ENCODE measurements at places on chromosomes 5 and 9. TPM values are rescaled to one million over a fixed set of nuclear protein-coding genes. Genes with fewer than 3 reads are reported as not detected.

Gene CEP72
- 9.7 TPM for total RNA-seq

Gene FIBCD1
- total RNA-seq = 10.7 TPM

Gene IFNE
- total RNA-seq = not detected

Gene COL5A1
- total RNA-seq = 62.3 TPM

DNA sequence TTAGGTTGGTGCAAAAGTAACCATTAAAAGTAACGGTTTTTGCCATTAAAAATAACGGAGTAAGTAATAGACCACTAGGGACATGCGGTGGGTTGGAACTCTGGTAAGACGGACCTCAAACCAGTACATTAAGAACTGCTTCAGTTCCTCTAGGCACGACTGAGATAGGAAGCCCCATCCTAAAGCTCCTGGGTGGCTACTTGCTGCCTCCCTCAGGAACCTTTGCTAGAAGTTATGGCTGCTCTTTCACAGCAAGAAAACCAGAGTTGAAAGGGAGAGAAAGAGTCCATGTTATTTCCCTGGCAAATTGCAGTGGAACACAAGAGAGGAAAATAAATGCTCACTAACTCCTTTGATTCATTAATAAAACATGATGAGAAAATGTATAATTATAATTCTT lies 47.6 kb downstream of the MCTP1 start:
- no peak for DNase-seq

DNA sequence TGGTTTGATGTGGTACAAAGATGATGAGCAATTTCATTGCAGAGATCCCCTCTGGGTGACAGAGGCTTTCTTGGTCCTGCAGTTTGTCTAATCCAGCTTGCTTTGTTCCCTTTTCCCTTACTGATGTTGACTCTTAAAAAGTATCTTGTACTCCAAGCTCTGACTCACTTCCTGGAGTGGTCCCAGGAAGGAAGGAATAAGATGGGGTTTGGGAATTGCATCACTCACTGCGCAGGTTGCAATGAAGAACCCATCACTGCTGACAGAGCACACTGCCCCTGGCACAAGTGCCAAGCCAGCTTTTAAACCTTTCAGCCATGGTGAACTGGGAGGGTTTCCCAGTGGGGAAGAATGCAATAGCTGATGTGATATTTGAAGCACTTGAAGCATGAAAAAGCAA lies 662.2 kb upstream of the CTNND2 start:
- no peak for DNase-seq

- DNase-seq = no peak
Measured at GRCh38 chr5:169649486-169649885, 12.4 kb downstream of the DOCK2 start.

GRCh38 chr9:128771094-128771721 lies 519 bp downstream of the ZER1 start:
- peak; percentile 44 for DNase-seq

DNA sequence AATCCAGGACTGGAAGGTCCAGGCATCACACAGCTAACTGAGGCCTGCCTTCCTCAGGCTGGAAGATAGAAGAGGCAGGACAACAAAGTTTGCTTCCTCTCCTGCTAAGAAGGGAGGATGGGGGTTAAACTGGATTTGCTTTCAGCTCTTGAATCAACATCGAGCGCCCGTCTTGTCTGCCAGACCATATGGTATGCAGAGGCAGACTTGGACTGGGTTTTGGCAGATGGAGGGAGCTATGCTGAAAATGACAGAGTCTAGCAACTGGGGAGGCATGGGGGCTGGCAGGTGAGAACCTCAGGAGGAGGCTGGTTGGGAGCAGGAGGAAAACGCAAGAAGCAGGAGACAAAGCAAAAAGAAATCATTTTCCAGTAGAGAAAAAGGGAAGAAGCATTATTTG lies 289.5 kb upstream of the IL12B start:
- DNase-seq = no peak

GRCh38 chr5:63935103-63935502 lies 27.1 kb downstream of the HTR1A start:
- DNase-seq = no peak

DNA sequence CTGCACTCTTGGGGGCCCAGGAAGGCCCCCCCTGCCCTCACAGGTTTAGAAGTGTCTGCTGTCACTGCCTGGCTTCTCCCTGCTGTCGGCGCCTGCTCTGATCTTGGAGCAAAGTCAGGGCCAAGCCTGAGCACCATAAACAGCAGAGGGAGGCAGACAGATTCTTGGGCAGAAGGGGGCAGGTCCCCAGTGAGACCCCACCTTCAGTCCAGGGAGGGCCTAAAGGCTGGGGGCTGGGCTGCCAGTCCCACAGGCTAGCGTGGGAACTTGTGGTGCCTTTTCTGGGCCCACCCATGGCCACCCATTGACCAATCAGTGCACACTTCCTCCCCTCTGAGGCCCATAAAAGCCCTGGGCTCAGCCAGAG lies 124.0 kb downstream of the OLFM1 start:
- peak; percentile 11 for DNase-seq

DNA sequence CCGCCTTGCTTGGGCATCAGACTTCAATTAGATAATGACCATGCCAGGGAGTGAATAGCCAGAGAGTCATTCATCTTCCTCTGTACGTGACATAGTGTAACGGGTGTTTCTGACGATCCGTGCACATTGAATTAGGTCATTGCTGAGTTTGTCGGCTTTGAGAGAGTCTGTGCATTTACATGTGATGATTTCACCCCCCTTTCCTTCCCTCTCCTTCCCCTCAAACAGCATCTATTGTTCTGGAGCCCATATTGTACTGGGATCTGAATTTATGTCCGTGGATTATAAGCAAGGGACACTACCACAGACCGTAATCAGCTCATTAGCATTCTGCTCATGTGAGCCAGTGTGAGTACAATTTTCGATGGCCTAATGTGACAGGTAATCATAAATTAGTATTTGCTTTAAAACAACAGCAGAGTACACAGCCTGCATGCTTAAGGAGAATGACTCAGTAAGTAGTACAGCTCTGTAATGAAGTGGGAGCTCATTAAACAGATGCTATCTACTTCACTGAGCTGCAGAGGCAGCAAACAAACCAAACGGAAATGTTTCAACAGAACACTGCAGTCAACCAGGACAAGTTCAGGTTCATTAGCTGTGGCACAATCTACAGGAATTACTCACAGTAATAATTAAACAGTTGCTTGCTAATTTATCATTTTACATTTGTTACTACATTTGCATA lies 302.1 kb downstream of the CSNK1G3 start:
- DNase-seq = no peak

DNA sequence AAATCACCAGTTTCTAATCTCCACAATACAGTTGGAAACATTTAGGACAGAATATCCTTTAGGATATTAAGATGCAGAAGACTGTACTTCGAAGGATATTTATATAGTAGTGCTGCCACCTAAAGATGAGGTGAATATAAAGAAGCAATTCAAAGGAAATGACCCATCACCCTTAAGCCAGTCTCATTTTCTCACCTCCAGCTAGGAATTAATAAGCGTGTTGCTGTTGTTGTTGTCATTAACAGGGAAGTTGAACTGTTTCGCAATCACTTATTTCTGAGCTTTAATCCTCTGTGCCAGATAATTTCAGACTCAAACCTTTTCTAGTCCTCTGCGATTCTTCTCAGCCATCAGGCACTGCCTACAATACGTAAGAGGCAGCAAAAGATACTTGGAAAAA lies 7.8 kb upstream of the PURA start:
- no peak for DNase-seq

DNA sequence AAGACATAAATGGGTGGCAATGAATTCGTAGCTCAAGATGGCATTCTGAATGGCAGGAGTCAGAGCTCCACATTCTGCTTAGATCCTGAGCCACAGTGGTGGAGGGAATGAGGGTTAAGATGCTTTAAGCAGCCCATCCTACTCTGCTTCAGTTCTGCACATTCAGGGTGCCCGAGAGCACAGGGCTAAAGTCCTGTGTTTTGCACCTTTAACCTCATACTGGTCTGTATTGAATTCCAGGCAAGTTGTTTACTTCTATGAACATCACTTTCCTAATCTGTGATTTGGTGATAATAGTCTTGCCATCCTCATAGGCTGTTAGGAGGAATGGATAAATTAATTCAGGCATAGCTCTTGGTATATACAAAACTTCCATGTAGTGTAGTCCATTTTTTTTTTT lies 321.6 kb upstream of the CD180 start:
- no peak for DNase-seq

GRCh38 chr5:38757451-38758245 lies 88.2 kb upstream of the OSMR start:
- no peak for DNase-seq

GRCh38 chr9:100579665-100580064 lies 1.8 kb downstream of the CAVIN4 start:
- DNase-seq = no peak

DNA sequence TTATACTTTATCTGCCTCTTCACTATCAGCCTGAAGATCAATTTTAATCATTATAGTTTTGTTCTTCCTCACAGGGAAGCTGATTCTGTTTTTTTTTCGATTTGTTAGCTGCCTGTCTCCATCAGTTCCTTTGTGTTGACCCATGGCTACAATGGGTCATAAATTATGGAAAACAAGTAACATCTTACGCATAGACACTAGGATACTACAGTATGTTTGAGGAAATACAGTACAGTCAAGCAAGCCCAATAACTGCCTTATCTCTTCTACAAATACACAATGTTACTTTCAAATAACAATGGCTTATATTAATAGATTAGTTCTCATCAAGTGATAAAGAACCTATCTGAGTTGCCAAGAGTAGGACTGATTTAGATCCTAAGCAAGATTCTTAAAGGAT lies 160.5 kb upstream of the FREM1 start:
- no peak for DNase-seq

- peak; percentile 86 for DNase-seq
Measured at GRCh38 chr9:93064392-93065134, 6.1 kb downstream of the SUSD3 start.

- no peak for DNase-seq
Measured at GRCh38 chr5:6108540-6108848, 269.9 kb downstream of the MED10 start.

DNA sequence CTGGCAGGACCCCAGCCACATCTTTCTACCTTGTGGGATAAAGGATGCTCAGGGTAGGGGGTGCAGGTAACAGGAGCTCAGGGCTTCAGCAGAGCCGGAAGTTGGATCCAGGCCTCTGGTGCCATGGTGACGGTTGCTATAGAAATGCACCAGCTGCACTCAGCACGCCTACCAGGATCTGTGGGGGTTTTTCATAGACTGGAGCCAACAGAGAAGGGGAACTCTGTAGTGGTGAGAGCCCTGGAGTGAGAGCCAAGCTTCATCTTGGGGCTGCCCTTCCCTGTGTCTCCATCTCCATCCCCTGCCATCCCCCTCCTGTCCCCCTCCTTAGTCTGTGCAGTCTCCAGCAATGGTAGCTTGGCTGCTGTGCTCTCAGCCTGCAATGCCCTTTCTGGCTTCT lies 27.5 kb upstream of the BOD1 start:
- DNase-seq = peak; percentile 32

DNA sequence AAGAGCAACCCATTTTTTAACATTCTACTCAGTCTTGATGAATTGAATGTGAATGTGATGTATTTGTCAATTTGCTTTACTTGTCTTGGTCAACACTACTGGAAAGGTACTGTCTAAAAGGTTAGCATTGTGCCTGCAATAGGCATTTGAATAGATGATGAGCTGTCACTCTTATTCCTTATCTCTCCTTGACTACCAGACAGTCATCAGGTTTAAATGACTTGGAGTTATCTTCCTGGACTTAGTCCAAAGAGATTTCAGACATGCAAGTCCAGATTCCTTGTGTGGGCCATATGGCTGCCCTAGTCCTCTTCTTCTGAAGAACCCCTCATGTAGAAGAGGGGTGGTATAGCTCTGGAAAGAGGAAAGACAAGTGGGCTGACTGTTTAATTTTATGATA lies 4.8 kb downstream of the ARHGEF28 start:
- DNase-seq = no peak

GRCh38 chr5:88813244-88813643 lies 69.7 kb downstream of the MEF2C start:
- no peak for DNase-seq

DNA sequence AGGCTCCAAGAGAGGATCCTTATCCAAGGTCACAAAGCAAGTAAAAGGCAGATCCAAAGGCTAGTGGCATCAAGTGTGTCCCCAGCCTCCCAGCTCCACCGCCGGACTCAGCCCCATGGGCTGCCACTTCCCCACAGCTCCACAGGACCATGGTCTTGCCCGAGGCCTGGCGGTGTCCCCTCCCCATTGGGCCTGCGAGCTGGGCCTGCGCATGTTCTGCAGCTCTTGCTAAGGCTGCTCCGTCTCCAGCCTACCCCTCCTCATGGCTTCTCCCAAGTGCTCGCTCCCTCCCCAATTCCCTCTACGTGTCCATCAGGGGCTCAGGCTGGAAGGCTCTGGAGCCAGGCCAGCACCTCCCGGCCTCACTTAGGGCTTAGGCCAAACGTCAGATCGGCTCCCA lies 29.4 kb downstream of the DBH start:
- DNase-seq = no peak

DNA sequence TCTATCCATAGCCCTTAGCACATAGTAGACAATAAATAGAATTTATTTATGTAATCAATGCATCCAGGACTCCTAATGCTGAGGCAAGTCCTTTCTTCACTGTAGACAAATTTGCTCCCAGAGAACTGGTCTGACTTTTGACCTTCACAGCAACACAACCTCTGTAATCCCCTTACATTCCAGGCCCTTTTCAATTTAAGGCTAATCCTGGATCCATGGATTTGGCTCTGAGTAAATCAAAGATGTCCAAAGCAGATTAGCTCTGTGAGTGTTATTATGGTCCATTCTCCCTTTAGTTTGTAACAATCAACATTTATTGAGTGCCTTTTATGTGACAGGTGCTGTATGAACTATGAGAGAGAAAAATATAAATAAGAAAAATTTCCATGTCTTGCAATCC lies 27.4 kb upstream of the TMC1 start:
- DNase-seq = no peak

DNA sequence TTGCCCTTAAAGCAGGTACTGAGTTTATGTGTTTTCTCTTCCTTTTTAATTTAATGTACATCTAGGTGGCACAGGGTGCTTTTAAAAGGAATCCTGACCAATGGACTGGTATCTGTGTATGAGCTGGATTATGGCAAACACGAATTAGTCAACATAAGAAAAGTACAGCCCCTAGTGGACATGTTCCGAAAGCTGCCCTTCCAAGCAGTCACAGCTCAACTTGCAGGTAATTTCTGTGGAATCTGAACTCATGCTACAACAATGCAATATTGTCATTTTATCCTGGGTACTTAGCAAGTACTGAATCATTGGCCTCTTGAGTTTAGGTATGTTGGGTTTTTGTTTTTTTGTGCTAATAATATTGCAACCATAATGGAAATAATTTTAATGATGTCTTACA lies 14.4 kb upstream of the TMOD1 start:
- no peak for DNase-seq

DNA sequence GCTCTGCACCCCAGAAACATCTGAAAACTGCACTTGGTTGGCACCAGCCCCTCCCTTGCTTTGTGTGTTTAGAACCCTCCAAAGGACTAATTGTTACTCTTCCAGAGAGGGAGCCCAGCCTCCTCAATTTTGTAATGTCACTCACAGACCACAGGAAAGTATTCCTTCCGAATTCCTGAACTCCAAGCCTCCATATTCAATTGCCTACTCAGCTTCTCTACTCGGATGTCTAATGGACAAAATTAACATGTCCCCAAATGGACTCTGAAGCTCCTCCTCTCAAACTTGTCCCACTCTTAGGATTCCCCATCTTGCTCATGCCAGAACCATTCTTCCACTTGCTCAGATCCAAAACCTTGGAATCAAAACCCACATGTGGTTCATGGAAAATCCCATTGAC lies 3.9 kb upstream of the TMEM171 start:
- DNase-seq = no peak

GRCh38 chr5:83516377-83516776 lies 44.8 kb downstream of the VCAN start:
- DNase-seq = no peak
